CD4-positive, alpha-beta T cell (primary cell): ENCODE measurements at places on chromosomes 2 and 18. TPM values are rescaled to one million over a fixed set of nuclear protein-coding genes. Genes with fewer than 3 reads are reported as not detected.

DNA sequence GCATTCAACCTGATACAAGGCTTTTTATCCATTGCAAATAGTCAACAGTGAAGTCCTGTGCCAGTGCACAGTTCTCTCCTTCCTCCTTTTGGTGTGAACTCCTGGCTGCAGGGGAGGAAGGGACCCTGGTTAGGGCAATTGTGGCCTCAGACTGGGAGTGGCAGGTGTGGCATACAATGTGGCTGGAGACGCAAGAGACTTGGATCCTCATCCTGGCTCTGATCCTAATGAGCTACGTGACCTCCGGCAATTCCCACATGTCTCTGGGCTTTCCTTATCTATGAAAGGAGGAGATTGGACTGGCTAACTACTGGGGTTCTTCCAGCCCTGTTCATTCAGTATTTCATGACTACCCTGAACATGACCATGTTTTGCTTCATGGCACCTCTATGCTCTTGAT, 10.5 kb upstream of the IL1A start:
- no peak overlapping the region for H3K27ac ChIP-seq
- no peak for DNase-seq
- no peaks in the 10 kb centered on the region for H3K4me1 ChIP-seq
- H3K36me3 ChIP-seq = no peaks in the 10 kb centered on the region
- no peak overlapping the region for H3K4me3 ChIP-seq

RAB12 gene
- 20.3 TPM for total RNA-seq

GRCh38 chr2:101899871-101900270, 91.9 kb upstream of the IL1R2 start:
- H3K4me3 ChIP-seq = no peak overlapping the region
- no peak overlapping the region for H3K27ac ChIP-seq

LIMS3 gene
- not detected for total RNA-seq

DNA sequence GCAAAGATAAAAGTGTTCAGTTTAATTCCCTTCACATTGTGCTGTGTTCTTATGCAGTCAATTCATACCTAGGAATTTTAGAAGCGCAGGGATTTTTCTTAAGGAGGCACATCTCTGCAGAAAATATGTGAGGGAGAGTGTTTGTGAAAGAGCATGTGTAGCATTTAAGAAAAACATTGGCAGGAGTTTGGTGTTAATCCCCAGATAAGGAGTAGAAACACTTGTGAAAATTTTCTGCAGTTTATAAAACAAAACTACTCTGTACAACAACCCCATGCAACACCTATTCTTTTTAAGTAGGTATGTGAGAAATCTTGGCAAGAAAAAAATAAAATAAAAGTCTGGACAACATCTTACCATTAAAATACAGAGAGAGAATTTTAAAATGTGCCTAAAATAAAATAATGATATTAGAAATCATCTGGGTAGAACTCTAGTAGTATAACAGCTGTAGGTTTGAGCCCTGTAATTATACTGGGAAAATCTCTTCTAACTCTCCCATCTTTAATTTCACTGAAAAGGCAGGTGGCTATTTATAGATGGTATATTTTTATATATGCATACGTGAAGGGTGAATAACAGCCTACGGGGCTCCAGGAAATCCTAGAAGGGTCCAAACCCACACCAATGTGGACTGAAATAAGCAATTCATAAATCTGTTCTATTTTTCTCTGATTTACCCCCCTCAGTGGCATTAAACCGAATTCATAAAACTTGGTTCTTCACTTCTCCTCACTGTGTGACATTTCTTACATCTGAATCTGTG, 6.6 kb downstream of the FZD7 start:
- H3K4me1 ChIP-seq = peaks cover 7% of the 10 kb centered on the region
- no peaks in the 10 kb centered on the region for H3K36me3 ChIP-seq
- no peak overlapping the region for H3K4me3 ChIP-seq
- DNase-seq = no peak

SCYGR3 gene
- total RNA-seq = not detected

DNA sequence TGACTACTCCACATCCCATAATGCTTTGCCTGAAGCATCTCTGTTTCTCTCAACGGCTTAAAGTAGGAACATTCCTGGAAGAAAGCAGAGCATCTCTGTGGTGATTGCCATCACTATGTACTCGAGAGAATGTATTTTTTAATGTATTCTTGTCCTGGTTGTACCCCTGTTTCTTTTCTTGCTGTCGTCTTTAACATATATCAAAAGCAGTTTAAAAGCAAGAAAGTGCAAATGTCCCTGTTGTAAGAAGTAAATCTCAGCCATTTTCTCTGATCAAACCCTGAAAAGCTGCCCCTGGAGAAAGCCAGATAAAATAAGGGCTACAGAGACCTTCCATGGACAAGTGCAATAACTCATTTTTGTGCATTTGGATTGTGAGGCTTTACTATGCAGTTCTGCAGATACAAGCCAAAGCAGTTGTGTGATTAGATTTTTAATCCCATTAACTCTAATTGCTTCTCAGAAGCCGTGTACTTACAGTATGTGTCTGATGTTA, 70.8 kb downstream of the XIRP2 start:
- H3K27me3 ChIP-seq = no peaks in the 10 kb centered on the region
- H3K27ac ChIP-seq = no peak overlapping the region
- no peaks in the 10 kb centered on the region for H3K4me1 ChIP-seq
- DNase-seq = no peak
- H3K4me3 ChIP-seq = no peak overlapping the region
- no peaks in the 10 kb centered on the region for H3K36me3 ChIP-seq

GRCh38 chr2:21096458-21096857, 27.3 kb upstream of the TDRD15 start:
- no peak overlapping the region for H3K4me3 ChIP-seq
- no peaks in the 10 kb centered on the region for H3K36me3 ChIP-seq
- H3K4me1 ChIP-seq = no peaks in the 10 kb centered on the region
- H3K27me3 ChIP-seq = no peaks in the 10 kb centered on the region
- H3K27ac ChIP-seq = no peak overlapping the region

PRKCE gene
- total RNA-seq = 26.2 TPM

RBKS gene
- total RNA-seq = 3.0 TPM

DNA sequence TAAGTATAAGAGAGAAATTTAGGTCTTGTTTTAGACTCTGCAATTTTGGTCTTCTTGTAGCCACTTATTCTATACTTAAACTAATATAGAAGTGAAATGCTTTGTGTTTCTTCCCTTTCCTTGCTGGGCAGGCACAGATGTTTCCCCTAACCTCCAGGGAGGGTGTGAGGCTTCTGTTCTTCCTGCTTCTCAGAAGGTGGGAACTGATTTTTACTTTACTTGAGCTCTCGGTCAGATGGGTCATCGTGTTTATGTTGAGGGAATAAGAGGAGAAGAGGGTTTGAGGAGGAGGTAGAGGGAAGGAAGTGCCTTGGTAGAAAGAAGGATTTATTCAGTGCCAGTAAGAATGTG, 92.5 kb upstream of the CXCR4 start:
- H3K4me3 ChIP-seq = no peak overlapping the region
- H3K27me3 ChIP-seq = no peaks in the 10 kb centered on the region
- H3K36me3 ChIP-seq = no peaks in the 10 kb centered on the region
- no peak for DNase-seq
- no peak overlapping the region for H3K27ac ChIP-seq

DNA sequence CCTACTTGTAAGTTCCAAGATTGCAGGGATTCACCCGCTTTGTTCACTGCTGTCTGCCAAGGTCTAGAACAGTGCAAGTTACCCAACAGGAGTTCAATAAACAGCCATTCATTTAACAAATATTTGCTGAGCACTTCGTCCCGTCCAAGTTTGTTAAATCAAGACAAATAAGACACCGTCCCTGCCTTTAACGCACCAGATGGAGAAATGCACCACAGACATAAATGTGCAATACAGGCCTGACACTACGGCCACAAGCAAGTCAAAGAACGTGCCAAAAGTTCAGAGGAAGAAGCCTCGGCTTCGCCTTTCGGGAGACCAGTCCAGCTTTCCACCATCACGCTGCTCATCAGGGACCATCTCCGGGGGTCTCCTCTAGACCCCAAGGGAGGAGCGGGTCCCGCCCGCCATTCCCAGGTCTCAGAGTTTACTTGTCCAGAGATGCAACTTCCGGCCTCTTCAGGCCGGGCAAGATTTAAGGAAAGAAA, 429 bp downstream of the C2orf76 start:
- no peak for DNase-seq
- H3K27ac ChIP-seq = peak overlapping the region; percentile 59
- peaks cover 28% of the 10 kb centered on the region for H3K36me3 ChIP-seq
- H3K4me1 ChIP-seq = peaks cover 41% of the 10 kb centered on the region

DSG4 gene
- total RNA-seq = not detected

MC5R gene
- total RNA-seq = not detected

GRCh38 chr2:146950911-146951310, 893.9 kb upstream of the ACVR2A start:
- no peaks in the 10 kb centered on the region for H3K36me3 ChIP-seq
- DNase-seq = no peak
- no peaks in the 10 kb centered on the region for H3K27me3 ChIP-seq
- H3K4me3 ChIP-seq = no peak overlapping the region

DNA sequence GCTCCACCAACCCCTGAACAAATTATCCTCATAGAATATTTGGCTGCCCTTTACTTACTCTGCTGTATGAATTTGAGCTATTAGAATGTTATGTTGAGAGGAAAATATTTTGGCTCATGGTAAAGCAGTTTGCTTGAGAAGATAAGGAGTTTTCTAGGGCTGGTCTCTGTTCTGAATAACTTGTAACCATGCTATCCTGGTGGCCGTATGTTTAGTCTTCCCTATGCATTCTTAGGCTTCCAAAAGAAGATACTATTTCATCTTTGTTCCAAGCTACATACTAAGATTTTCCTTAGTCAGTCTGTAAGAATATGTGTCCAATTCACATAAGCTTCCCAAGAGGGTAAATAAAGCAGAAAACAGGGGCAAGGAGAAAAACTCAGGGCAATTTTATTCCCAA, 1105.1 kb upstream of the PIK3C3 start:
- no peak overlapping the region for H3K27ac ChIP-seq
- no peaks in the 10 kb centered on the region for H3K36me3 ChIP-seq
- no peaks in the 10 kb centered on the region for H3K4me1 ChIP-seq
- no peaks in the 10 kb centered on the region for H3K27me3 ChIP-seq

RAB11FIP5 gene
- total RNA-seq = 13.8 TPM

- no peaks in the 10 kb centered on the region for H3K36me3 ChIP-seq
- H3K27ac ChIP-seq = no peak within 1 kb of the TSS
- peak within 1 kb of the TSS; percentile 50 for H3K4me3 ChIP-seq
These were observed at the start of gene CACNB4 for GRCh38 chr2:152098496-152099366. Gene CACNB4 (minus strand): TSS chr2:152099044.

GRCh38 chr2:85468704-85469349, 50.3 kb downstream of the SH2D6 start:
- no peaks in the 10 kb centered on the region for H3K4me1 ChIP-seq
- H3K27me3 ChIP-seq = no peaks in the 10 kb centered on the region
- H3K27ac ChIP-seq = no peak overlapping the region
- no peak for DNase-seq

LBH gene
- total RNA-seq = 135 TPM

MBD2 gene
- 73.3 TPM for total RNA-seq

TMEM37 gene
- total RNA-seq = not detected

SRD5A2 gene
- total RNA-seq = not detected

DNA sequence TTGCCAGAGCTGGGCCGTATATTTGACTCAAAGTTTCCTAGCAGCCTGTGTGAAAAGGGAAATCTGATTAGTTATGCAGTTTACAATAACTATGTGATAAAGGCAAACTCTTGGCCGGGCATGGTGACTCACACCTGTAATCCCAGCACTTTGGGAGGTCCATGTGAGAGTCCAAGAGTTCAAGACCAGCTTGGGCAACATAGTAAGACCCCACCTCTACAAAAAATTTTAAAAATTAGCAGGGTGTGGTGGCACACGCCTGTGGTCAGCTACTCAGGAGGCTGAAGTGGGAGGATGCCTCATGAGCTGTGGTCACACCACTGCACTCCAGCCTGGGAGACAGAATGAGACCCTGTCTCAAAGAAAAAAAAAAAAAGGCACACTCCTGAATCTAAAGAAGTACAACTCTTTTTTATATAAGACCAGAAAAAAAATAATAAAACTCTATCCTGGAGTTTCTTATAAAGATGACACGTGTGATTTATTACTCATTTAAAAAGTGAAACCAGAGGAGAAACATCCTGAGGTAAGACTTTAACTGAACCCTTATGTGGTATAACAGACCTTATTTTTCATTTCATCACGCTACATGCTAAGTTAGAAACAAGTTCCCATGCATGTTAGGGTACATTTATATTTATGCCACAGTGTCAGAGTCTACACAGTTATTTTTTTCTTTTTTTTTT, 32.6 kb upstream of the KCMF1 start:
- H3K4me3 ChIP-seq = peak overlapping the region; percentile 33
- DNase-seq = no peak
- H3K4me1 ChIP-seq = peaks cover 29% of the 10 kb centered on the region
- no peaks in the 10 kb centered on the region for H3K27me3 ChIP-seq
- H3K36me3 ChIP-seq = no peaks in the 10 kb centered on the region

NUP35 gene
- 12.5 TPM for total RNA-seq

DNA sequence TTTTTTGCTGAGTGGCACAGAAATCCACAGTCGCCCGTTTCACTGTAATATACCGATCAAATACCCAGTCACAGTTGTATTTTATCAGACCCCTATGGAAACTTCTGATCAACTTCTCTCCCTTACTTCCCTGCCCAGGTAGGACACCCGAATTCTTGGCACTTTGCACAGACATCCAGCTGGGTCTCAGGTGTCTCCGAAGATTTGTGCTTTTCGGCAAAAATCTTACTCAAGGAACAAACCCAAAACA, 596 bp downstream of the MREG start:
- H3K27ac ChIP-seq = no peak overlapping the region
- DNase-seq = no peak
- H3K27me3 ChIP-seq = no peaks in the 10 kb centered on the region
- peaks cover 33% of the 10 kb centered on the region for H3K4me1 ChIP-seq

DNA sequence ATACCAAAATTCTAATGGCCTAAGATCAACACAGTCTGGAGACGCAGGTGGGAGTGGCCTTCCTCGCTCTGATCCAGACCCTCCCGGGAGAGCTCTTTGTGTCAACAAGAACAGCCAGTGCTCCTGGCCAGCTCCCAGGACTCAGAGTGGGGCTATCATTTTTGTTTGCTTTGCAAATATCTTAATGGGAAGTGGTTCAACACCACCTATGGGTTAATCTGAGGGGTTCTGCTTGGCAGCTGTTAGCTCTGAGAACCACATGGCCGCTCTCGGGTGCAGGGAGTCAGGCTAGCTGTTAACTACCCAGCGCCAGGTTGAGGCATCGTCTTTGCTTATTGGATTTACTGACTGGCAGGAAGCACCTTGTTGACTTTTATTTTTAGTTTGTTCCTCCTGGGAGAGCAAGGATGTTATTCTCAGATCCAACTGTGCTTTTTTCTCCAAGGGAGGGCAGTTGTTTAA, 184.8 kb upstream of the SP5 start:
- no peak overlapping the region for H3K4me3 ChIP-seq
- DNase-seq = no peak
- no peaks in the 10 kb centered on the region for H3K4me1 ChIP-seq
- peaks cover 5% of the 10 kb centered on the region for H3K27me3 ChIP-seq

BOLL gene
- total RNA-seq = not detected

SNORC gene
- 1.2 TPM for total RNA-seq
